CD4-positive, alpha-beta T cell treated with Interleukin-6 at 100 ng/mL for 8 hours (primary cell): ENCODE measurements at places on chromosomes 6 and 20.

DNA sequence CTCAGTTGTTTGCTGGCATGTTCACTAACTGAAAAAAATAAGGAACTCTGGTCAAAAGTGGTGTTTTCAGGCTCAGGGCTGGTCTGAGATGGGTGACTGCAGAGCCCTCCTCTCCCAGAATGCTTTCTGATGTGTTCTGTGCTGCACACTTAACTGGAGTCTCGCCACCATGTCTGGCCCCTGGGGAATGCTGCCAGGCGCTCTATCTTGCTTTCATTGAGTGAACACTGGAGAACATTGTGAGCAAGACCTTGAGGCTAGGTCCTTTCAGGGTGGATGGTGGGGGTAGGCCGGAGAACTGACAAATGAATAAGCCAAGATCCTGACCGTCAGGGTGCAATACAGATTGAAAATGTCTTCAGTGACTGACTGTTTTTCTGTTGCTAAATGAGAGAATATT is 19.5 kb downstream of the PANK2 start:
- no peak for DNase-seq

GRCh38 chr6:144315981-144316861 is 31.1 kb downstream of the UTRN start:
- no peak for DNase-seq

GRCh38 chr6:5763407-5763806 is 243.3 kb downstream of the NRN1 start:
- no peak for DNase-seq

GRCh38 chr20:4366076-4366475 is 350.7 kb upstream of the RNF24 start:
- no peak for DNase-seq

DNA sequence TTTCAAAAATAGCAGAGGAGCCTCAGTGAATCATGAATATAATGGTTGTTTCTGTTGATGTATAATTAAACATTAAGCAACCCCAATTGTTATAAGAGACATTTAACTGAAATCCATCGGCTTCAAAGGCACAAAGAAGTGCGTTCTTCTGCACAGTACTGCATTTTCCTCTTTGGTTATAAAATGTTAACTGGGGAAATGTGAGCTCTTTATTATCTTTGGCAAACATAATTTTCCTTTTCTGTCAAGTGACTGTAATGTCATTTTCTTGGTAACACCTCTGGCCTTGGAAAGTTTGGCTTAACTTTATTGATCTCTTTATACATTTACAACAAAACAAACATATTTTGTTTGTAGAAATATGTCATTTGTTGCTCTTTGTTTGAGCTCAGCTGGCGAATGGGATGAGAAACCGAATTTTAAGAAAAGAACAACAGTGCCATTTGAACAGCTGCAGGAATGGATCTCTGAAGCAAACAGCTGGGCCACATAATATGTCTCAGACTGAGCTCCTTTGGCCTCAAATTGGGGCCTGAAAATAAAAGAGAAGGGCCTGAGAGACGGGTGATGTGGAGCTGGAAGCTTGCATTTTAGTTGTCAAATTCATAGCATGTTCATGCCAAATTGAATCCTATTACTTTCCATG is 427.0 kb upstream of the SPTLC3 start:
- no peak for DNase-seq
